ENCODE measurements at places on chromosomes 2 and 18.

- H3K27me3 ChIP-seq = no peaks in the 10 kb centered on the region
- no peaks in the 10 kb centered on the region for H3K4me1 ChIP-seq
- no peak for DNase-seq
- no peaks in the 10 kb centered on the region for H3K36me3 ChIP-seq
- no peak overlapping the region for H3K27ac ChIP-seq
Measured at GRCh38 chr2:221596192-221596591, 24.1 kb upstream of the EPHA4 start.

DNA sequence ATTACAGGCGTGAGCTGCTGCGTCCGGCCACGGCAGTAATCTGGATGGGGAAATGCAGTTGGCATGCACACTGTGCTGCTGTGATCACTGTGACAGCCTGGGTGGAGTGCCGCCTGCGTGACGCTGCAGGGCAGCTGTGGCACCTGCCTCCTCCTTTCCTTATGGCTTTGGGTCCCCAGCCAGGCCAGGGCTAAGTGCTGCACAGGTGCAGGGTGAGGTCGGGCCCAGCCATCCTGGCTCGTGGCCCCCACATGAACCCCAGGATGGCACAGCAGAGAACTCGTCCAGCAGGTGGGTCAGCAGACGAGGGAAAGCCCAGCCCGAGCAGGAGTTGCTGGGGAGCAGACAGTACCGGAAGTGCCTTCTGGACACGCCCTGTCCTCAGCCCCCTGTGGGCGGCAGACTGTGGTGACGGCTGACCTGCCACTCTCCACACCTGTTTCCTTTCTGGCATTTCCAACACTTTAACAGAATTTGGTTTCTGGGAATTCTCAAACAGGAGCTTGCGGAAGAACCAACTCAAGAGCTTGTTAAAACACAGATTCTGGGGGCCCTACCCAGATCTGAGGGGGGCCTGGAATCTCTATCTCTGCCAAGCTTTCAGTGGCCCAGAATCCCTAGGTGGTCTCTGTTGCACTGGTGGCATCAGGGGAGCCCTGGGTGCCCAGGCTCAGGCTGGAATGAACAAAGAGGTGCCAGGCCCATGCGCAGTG, 16.9 kb downstream of the HS1BP3 start:
- H3K4me3 ChIP-seq = peak overlapping the region; percentile 21
- H3K27ac ChIP-seq = peak overlapping the region; percentile 98
- no peaks in the 10 kb centered on the region for H3K27me3 ChIP-seq
- DNase-seq = no peak

DNA sequence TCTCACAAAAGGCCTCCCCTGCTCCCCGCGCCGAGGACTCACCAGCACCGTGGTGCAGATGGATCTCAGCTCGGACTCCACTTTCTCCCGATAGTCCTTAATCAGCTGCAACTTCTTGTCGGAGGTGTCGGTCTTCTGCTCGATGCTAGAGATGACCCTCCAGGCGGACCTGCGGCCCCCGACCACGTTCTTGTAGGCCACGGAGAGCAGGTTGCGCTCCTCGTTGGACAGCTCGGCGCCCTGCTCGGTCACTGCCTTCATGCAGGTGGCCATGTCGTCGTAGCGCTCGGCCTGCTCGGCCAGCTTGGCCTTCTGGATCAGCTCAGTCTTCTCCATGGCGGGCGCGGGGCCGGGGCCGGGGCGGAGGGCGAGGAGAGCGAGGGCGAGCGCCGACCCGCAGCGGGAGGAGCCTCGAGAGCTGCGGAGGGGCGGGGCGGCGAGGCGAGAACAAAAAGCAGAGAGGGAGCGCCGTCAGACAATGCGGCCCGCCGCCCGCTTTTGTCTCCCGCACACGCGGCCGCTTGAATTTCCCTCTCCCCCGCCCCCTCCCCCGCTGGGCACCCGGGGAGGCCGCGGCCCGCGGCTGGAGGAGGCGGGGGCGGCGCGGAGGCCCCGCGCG, 571 bp downstream of the YWHAQ start:
- H3K4me3 ChIP-seq = peak overlapping the region; percentile 90
- peaks cover 50% of the 10 kb centered on the region for H3K4me1 ChIP-seq
- no peaks in the 10 kb centered on the region for H3K27me3 ChIP-seq

DNA sequence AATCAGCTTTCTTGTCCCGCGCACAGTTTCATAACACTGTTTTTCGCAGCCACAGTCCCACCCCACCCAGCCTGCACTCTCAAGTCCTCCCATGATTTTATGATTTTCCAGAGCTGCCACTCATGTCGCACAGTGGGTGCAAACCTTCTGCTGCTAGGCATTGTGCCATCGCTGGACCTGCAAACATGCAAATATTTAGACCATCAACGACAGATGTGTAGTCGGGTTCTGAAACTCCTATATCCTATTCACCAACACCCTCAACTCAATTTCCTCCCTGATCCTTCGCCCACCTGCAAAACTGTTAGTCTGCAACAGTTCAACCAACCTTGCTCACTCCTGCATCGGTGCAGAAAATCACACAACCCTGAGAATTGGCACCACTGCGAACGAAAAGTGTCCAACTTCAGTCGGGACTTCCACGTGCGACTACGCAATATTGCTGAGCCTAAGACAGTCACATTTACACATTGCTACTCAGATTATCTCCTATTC, 871 bp upstream of the ALS2 start:
- peak overlapping the region; percentile 91 for H3K4me3 ChIP-seq
- no peaks in the 10 kb centered on the region for H3K27me3 ChIP-seq
- H3K27ac ChIP-seq = peak overlapping the region; percentile 84
- peaks cover 6% of the 10 kb centered on the region for H3K4me1 ChIP-seq

- no peak overlapping the region for H3K4me3 ChIP-seq
- no peaks in the 10 kb centered on the region for H3K36me3 ChIP-seq
- no peaks in the 10 kb centered on the region for H3K4me1 ChIP-seq
- no peaks in the 10 kb centered on the region for H3K27me3 ChIP-seq
- H3K27ac ChIP-seq = no peak overlapping the region
- DNase-seq = no peak
Measured at GRCh38 chr2:8872821-8873432, 35.5 kb upstream of the KIDINS220 start.

- no peak overlapping the region for H3K27ac ChIP-seq
- no peak for DNase-seq
- no peak overlapping the region for H3K4me3 ChIP-seq
- peaks cover under 1% of the 10 kb centered on the region for H3K4me1 ChIP-seq
Measured at GRCh38 chr2:191026377-191026776, 12.4 kb upstream of the STAT1 start.

DNA sequence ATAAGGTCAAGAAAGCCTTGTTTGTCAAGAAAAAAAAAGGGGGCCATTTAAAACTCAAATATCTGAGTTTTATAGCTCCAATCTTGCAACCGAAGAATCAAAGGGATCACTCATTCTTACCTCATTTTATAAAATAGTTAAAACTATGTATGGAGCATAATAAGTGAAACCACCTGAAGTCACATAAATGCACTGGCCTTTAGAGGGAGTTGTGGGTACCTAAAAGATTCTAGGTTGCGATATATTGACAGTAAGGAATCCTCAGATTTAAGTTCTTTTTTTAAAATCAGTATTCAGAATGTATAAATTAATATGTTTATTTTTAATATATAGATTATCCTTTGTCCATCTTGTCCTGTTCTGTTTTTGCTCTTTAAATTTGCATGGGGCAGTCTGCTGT, 3.4 kb downstream of the ARHGAP28 start:
- no peaks in the 10 kb centered on the region for H3K36me3 ChIP-seq
- H3K4me3 ChIP-seq = no peak overlapping the region
- DNase-seq = no peak
- no peaks in the 10 kb centered on the region for H3K27me3 ChIP-seq

GRCh38 chr2:234401426-234401825, 95.5 kb downstream of the ARL4C start:
- DNase-seq = no peak
- H3K4me3 ChIP-seq = no peak overlapping the region
- no peak overlapping the region for H3K27ac ChIP-seq
- H3K27me3 ChIP-seq = no peaks in the 10 kb centered on the region

DNA sequence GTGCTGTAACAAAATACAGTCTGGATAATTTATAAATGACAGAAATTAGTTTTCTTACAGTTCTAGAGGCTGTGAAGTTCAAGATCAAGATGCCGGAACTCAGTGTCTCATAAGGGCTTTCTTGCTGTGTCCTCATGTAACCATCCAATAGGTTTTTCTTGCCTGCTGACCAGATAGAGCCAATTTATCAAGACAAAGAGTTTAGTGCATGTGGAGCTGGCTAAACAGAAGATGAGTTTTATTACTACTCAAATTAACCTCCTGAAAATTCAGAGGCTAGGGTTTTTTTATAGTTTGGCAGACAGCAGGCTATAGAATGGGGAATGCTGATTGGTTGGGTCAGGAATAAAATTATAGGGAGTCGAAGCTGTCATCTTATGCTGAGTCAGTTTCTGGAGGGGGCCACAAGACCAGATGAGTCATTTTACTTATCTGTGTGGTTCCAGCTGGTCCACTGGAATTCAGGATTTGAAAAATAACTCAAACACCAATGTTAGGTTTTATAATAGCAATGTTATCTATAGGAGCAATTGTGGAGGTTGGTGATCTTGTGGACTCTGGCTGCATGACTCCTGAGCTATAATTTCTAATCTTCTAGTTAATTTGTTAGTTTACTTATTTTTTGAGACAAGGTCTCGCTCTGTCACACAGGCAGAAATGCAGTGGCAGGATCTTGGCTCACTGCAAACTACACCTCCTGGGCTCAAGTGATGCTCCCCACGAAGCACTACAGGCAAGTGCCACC, 3.2 kb upstream of the PDK1 start:
- H3K27me3 ChIP-seq = no peaks in the 10 kb centered on the region
- no peak for DNase-seq
- H3K36me3 ChIP-seq = no peaks in the 10 kb centered on the region
- H3K4me1 ChIP-seq = peaks cover 11% of the 10 kb centered on the region
- H3K4me3 ChIP-seq = no peak overlapping the region

DNA sequence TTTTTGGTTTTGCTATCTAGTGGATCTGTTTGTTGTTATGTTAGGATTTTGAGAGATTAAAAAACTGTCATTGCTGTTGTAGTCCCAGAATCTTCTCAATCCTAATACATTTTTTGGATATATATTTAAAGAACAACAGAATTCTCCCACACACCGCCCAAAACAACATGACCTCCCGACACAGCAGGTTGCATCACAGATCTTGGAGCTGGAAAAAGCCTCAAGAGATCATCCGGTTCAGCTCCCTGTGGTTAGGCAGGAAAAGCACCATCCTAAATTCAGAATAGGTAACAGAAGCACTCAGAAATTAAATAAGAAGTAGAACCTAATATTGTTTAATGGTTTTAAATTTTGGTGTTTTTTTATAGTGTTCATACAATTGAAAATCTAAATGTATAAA, 251.4 kb upstream of the STON1 start:
- H3K4me3 ChIP-seq = no peak overlapping the region
- DNase-seq = no peak
- no peaks in the 10 kb centered on the region for H3K36me3 ChIP-seq
- no peak overlapping the region for H3K27ac ChIP-seq
- no peaks in the 10 kb centered on the region for H3K27me3 ChIP-seq

DNA sequence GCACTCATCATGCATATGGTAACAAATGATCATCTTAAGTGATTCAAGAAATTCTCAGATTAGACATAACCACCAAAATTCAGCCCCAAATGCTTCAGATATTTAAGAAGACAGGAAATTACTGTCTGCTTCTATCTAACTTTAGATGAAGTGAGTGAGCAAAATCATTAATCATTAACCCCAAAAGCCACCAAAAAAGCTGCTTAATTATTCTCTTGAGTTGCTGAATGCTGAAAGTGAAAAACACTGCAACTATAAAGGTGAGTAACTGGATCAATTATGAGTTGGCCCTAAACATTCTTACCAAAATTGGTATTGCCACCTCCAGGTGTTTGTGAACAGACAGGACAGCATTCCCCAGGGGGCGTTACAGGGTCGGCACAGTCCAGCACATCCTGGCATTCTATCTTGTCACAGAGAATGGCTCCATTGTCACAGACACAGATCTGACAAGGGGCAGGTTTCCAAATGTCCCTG, 69.6 kb downstream of the COL5A2 start:
- H3K36me3 ChIP-seq = no peaks in the 10 kb centered on the region
- H3K4me1 ChIP-seq = peaks cover 12% of the 10 kb centered on the region
- H3K27me3 ChIP-seq = no peaks in the 10 kb centered on the region
- no peak for DNase-seq
- no peak overlapping the region for H3K27ac ChIP-seq

Data from thoracic aorta (tissue), 2 donors.